G401 (cell line): ENCODE measurements at places on chromosomes 3 and 15.

- DNase-seq = no peak
These were observed 98.5 kb upstream of the OSTN start for GRCh38 chr3:191100516-191100915.

DNA sequence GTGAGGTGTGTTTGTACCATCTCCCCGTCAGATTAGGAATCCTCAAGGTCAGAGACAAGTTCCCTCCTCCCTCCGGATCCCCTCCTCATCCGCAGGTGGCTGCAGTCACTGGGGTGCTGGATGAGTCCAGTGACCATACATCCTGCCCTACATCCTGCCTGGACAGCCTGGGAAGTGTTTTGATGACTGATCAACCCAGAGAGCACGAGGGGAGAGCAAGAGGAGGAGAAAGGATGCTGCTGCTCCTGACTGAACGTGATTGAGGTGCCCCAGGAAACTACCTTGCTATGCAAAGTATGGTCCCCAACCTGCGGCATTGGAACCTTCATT is 65.1 kb downstream of the SLC12A8 start:
- DNase-seq = no peak

- no peak for DNase-seq
These were observed 141.1 kb downstream of the XXYLT1 start for GRCh38 chr3:195129644-195130492.

GRCh38 chr15:89812011-89812846 is 2.4 kb downstream of the ANPEP start:
- DNase-seq = no peak

- DNase-seq = peak; percentile 97
These were observed 31.3 kb upstream of the TMEM115 start for GRCh38 chr3:50390508-50391224.

- peak; percentile 49 for DNase-seq
These were observed 58.5 kb downstream of the STARD5 start for GRCh38 chr15:81265256-81265943.

DNA sequence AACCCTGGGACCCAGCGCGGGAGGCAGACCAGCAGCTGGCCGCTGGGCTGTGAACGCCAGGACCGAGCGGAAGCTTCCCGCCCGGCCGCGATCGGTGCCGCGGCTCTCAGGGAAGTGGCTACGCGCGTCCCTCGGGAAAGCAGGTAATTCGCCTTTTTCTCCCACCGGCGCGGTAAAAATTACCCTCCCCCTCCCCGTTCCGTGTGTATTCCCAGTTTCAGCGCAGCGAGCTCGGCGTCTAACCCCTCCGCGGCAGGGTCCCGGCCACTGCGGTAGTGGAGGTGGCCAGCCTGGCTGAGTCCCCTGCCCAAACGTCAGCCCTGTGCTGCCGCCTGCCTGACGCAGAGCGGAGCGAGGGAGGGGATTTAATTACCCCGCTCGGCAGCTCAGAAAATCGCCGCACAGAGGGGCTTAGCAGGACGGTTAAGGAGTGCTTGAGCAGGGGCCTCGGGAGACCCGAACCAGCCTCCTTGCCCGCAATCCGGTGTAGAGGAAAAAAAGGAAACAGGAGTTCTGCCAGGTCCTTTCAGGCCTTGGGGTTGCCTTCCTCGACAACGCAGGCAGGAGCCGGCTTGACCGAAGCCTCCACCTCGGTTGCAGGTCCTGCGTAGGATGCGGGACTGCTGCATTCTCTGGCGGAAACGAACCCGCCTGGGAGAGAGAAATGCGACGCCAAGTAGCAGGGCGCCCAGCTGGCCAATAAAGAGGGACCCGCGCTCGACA is 2.9 kb downstream of the GATA2 start:
- DNase-seq = no peak

DNA sequence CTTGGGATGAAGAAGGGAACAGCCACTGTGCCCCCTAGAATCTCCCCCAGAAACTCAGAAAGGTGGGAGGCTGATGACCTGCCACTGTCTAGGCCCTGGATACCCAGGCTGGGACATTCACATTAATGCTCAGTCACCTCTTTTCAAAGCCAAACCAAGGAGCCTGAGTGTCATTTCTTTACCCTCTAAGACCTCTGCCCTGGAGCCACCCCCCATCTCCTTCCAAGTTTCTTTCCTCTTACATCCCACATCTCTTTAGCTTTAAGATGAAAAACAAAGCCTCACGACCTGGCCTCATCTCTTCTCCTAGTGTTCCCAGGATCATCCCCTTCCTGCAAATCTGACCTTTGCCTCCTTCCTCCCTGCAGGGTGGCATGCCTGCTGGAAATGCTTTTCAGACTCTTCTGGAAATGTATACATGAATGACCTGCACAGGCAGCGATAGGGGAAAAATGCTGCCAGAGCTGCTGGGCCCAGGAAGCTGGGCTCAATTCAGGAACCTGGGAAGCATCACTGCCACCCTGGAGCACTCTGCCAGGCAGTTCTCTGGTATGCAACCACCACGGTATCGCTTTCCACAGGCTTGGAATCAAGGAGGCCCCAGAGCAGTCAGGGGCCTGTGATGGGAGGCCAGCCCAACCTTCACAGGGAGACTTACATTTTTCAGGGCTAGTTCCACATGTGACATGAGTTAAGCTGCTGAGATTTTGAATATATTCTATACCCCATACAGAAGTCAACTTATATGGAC is 67.6 kb downstream of the DAPK2 start:
- DNase-seq = peak; percentile 58

DNA sequence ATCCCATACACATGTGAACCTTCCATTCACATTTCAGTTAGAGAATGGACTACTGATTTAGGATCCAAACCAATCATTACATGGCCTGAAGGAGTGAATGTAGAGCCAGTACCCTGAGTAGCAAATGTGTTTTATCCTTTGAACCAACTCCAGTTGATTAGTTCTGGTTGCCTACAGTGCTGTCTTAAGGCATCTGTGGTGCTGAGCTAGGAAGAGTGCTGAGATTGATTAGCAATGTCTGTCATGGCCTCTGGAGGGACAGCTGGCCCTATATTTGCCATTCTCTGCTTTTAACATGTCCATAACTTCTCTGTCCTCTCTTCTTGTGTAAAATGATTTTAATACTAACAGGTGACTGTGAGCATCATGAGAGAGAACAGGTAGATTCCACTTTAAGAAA is 11.1 kb downstream of the LRTM1 start:
- DNase-seq = no peak

DNA sequence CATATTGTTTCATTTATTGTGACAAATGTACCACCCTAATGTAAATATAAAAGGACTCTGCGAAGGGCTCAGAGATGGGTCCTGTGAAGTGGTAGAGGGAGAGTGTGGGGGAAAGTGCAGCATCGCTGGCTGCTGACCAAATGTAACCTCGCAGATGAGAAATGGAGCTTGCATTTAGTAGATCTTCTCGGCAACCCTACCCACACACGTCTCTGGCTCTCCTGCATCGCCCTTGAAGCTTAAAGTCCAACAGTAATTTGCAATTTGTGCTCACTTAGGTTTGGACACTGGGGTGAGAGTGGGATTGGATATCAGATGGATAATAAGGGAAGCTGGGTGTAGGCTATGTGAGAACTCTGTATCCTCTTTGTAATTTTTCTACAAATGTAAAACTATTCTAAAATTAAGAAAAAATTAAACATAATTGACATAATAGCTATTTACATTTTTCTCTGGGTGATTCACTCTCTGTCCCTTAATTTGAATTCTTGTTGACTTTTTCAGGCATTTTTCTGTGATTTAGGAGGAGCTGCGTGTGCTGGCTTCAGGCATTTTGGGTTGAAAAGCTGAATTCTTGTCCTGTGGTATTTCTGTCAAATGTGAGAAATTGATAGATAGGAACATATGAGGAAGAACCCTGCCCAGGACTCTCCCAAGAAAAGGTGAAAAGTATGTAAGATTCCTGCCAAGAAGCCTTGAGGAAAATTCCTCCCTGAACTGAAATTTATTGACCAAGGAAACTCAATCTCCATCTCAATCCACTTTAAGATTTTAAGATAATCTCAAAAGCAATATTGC is 524.7 kb upstream of the MCTP2 start:
- no peak for DNase-seq

GRCh38 chr3:63814237-63814636 is 4.9 kb upstream of the C3orf49 start:
- no peak for DNase-seq

DNA sequence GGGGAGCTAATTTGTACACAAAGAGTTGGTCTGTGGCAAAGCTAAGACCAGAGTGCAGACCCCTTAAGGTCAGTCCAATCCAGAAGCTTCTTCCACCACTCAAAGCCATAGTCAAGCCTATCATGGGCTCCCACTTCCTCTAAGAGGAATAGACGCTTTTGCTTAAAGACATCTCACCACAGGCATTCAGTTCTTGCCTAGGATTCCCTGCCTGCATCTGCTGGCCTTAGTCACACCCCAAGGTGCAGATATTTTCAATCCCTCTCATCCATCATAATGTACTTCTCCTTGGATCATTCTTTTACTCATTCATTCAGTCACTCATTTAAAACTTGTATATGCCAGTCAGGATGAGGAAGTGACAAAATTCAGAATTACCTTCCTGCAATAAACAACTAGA is 179.6 kb upstream of the STT3B start:
- DNase-seq = no peak

DNA sequence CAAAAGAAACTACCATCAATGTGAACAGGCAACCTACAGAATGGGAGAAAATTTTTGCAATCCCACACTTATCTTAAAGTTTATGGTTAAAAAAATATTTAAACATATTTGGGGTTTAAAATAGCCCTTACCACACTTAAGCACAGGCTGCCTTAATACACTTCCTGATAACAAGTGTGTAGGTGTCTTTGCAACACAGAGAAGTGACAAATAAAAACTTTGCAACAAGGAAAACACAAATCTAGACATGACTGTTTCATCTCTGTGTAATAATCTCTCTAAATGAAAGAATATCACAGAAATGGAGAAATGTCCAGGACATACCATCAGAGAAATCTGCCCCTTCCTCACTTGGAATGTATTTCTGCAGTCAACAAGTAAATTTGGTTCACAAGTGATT is 464.1 kb upstream of the ARHGEF26 start:
- DNase-seq = no peak

DNA sequence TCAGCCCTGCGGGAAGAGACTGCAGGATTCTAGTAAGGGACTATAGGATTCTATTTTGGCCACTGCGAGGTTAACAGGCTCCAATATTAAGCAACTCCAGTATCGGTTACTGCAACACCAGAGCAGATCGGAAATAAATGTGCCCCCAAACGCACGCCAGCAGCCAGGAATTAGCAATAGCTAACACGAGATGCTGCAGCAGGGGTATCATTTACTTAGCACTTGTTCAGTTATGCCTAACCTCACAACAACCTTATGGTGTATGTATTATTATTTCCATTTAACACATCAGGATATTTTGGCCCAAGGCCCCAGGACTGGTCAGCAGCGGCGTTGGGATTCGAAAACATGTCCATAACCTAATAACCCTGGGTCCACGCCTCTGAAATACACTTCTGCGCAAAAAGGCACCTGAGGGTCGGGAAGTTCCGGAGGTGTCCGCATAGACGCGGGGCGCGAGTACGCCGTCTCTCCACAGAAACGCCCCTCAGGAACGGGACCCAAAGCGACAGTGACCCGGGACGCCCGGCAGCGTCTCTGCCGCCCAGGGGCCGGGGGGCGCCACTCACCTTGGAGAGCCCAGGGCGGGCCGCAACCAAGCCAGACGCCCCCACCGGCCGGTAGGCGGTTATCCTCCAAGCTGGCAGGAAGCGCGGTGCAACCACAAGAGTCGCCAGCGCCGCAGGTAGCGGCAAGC is 681 bp downstream of the PIK3CB start:
- DNase-seq = peak; percentile 51

DNA sequence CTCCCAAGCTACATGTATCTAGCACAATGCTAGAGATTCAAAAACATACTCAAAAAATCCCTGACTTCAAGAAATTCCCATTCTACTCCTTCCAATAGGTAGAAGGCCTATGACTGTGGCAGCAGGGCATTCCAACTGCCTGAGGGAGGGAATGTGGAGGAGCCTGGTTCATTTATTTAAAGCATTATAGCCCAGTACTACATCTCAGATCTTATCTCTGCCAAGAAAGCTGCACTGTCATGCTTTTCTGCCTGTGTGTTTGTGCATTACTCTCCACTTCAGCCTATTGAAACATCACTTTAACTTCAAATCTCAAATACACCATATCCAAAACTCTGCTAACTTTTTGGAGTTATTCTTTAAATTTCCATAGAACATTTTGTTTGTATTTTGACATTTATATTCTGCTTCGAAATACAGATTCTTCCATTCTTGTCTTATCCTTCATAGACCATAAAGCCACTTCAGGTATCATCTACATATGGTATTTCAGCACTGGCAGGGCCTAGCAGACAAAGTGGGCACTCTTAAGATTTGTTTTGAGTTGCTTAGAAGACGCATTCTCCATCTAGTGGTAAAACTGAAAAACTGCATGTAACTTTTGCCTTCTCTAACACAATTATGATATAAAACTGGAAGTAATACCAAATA is 59.1 kb upstream of the NEDD4 start:
- DNase-seq = peak; percentile 52

- no peak for DNase-seq
These were observed 194.8 kb upstream of the DPH6 start for GRCh38 chr15:35740761-35741160.

GRCh38 chr3:133380481-133381225 is 19.2 kb upstream of the BFSP2 start:
- no peak for DNase-seq

GRCh38 chr15:63917588-63918316 is 84.0 kb upstream of the HERC1 start:
- no peak for DNase-seq

DNA sequence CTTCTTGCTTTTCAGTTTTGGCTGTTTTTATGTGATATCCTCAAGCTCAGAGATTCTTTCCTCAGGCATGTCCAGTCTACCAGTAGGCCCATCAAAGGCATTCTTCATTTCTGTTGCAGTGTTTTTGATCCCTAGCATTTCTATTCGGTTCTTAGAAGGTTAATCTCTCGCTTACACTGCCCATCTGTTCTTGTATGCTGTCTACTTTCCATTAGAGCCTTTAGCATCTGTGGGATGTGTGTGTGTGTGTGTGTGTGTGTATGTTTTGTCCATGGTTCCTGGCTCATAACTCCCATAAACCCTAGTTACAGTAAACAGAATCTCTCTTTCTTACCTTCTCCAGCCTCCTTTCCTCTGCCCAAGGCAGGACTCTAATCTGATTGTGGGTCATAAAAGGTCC is 5.1 kb upstream of the SLC22A13 start:
- DNase-seq = no peak

GRCh38 chr3:111692593-111693552 is 97.7 kb upstream of the ZBED2 start:
- DNase-seq = no peak

GRCh38 chr15:80173022-80173759 is 20.4 kb downstream of the FAH start:
- DNase-seq = peak; percentile 57
